ENCODE measurements at places on chromosomes 4 and X.

- DNase-seq: no peak
Observed at GRCh38 chr4:73718375-73719373, 21.7 kb upstream of the CXCL8 start.

DNA sequence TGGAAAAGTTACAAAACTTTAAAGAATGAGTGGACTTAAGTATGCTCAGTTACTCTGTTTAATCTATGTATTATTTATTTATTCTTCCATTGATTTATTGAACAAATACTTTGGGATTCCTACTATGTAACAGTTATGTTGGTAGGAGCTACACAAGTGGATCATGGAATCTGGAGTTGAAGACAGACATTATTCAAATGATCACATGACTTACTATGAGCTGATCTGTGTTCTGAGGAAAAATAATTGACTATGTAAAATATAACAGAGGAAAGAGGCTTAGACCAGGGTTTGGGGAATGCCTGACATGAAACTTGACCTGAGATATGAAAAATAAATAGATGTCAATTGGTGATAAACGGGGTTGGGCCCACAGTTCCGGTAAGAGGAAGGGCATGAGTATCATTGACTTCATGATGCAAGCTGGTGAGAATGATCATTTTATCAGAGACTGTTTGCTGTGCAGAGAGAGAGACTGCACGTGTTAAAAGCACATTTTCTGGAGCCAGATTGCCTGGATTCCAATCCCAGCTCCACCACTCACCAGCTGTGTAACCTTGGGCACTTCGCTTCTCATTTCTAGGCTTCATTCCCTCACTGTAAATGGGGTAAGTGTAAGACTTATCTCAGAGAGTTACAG lies 179.0 kb downstream of the SPCS3 start:
- no peak for DNase-seq

GRCh38 chr4:8316251-8316771 lies 46.8 kb downstream of the HTRA3 start:
- DNase-seq: no peak

DNA sequence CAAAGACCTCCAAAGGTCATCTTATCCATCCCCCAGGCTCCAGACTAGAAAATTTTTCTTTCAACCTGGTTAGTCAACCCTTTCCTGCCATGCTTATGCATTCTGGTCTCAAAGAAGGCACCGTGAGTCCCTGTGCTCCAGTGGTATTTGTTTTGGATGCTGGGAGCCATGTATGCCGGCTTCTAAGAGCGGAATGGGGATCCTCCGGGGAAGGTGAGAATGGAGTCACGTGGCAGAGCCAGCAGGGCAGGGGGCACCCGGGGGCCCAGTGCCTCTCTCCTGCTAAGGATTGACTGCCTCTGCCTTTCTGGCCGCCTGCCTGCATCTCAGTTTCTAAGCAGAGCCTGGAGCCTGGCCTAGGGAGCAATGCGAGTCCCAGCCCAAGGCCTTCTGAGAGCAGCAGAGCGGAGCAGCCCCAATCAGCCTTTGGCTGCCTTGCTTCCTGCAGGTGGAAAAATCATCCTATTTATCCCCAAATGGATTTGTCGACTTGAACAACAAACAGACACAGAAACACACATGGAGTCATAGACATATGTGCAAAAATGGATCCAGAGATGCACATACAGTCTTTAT lies 141.0 kb downstream of the PJA1 start:
- DNase-seq: no peak

DNA sequence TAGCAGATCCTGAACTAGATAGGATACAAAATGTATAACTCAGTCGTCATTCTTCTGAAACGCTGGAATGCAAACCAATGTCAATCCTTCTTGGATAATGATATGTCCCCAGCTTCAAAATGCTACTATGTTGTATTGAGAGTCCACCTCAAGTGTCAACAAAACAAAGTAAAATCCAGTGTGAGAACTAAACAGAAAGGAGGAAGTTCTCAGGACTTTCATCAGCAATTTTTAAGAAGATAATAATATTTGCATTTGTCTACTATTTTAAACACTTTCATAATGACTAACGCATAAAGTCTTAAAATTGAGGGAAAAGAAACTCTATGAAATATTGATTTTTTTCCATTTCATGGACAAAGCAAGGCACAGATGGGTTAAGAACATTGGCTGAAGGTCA lies 36.3 kb downstream of the SOD3 start:
- DNase-seq: no peak

- no peak for DNase-seq
Observed at GRCh38 chr4:2416564-2417225, 1.8 kb downstream of the ZFYVE28 start.

DNA sequence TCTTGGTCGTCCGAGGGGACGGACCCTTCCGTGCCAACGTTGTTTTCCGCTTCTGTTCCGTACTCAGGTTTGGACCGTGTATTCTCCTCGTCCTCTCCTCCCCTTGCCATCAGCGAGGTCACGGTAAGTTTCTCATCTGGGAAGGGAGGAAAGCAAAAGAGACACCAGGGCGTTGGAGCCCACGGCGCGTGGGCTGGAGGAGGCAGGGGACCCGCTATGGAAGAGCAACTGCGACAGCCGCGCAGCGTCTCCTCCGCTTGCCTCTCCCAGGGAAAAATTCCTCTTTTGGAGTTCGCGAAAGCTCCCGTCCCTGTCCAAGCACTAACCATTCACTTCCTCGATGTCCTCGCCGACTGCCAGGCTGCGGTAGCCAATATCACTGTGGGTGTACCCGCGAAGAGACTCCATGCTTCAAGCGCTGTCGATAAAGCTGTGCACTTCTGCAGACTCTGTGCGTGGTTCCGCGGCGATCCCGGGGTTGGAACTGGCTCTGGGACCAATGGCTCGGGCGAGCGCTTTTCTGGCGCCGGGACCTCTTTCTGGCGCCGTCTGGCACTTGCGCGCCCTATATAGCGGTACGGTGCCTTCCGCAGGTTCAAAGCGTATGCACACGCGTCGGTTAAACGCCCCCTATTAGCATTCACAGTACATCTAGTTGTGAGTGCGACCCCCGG lies at the start of gene ESX1:
Gene ESX1 (minus strand): TSS at position 492 of the 674 bp plus-strand sequence. CDS start 84 bp downstream, at position 408.
- DNase-seq: no peak

GRCh38 chr4:60992037-60992436 lies 208.1 kb upstream of the ADGRL3 start:
- DNase-seq: no peak

Data from stimulated activated CD8-positive, alpha-beta memory T cell treated with anti-CD3 and anti-CD28 coated beads, Interleukin-15, amount 100 ng/mL, for 24 hours (primary cell).